Stimulated activated CD8-positive, alpha-beta memory T cell treated with anti-CD3 and anti-CD28 coated beads, Interleukin-4, amount 100 ng/mL, for 1 hour (primary cell): ENCODE measurements at places on chromosomes 4 and X.

- DNase-seq = peak; percentile 69
Measured at GRCh38 chr4:1201851-1202525, 29.6 kb upstream of the SPON2 start.

DNA sequence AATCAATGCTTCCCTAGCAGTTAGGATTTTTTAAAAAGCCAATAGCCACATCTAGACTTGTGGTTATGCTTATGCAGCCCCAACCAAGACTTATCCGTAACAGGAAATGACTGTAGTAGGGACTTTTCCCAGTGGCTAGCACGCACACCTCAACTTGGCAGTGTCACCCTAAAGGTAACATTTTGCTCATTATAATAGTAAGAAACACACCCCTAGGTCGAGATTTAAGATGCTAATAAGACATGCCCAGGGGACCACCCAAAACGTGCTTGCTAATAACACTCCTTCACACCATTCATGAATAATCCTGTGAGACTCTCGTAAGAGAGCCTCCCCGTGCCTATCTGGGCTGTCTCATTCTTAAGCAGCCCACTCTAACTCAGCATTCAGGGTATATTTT is 195.3 kb downstream of the CHIC1 start:
- DNase-seq = no peak

GRCh38 chr4:87006426-87006675 is 71.5 kb downstream of the AFF1 start:
- no peak for DNase-seq

GRCh38 chrX:111447298-111447697 is 35.3 kb upstream of the DCX start:
- no peak for DNase-seq

- DNase-seq = no peak
Measured at GRCh38 chr4:2943364-2944090, 19.7 kb downstream of the NOP14 start.

- no peak for DNase-seq
Measured at GRCh38 chr4:189530848-189531247, 409.8 kb upstream of the FRG1 start.

- DNase-seq = no peak
Measured at GRCh38 chr4:138259824-138260223, 17.7 kb upstream of the SLC7A11 start.

GRCh38 chr4:1496116-1496642 is 89.9 kb upstream of the NKX1-1 start:
- no peak for DNase-seq

- no peak for DNase-seq
Measured at GRCh38 chr4:112357453-112357852, 60.3 kb downstream of the ALPK1 start.

- DNase-seq = no peak
Measured at GRCh38 chrX:48498374-48498809, 10.4 kb upstream of the PORCN start.

DNA sequence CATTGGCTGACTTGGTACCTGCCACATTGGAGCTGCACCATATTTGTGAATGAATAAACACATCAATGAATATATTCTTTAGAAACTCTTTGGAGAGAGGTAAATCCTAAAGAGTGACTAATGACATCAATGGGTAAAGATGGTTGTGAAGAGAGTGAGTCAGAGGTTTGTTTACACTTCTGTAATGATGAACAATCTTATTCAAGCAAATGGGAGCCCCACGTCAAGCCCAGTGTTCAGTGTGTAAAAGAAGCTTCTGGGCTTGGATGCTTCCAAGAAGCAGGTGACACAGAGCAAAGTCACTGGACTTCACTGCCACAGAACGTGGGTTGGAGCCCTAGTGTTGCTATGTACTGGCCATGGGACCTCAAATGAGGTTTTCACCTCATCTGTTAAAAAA is 319.0 kb downstream of the STK32B start:
- DNase-seq = no peak

- no peak for DNase-seq
Measured at GRCh38 chrX:38282049-38282448, 45.3 kb downstream of the RPGR start.

DNA sequence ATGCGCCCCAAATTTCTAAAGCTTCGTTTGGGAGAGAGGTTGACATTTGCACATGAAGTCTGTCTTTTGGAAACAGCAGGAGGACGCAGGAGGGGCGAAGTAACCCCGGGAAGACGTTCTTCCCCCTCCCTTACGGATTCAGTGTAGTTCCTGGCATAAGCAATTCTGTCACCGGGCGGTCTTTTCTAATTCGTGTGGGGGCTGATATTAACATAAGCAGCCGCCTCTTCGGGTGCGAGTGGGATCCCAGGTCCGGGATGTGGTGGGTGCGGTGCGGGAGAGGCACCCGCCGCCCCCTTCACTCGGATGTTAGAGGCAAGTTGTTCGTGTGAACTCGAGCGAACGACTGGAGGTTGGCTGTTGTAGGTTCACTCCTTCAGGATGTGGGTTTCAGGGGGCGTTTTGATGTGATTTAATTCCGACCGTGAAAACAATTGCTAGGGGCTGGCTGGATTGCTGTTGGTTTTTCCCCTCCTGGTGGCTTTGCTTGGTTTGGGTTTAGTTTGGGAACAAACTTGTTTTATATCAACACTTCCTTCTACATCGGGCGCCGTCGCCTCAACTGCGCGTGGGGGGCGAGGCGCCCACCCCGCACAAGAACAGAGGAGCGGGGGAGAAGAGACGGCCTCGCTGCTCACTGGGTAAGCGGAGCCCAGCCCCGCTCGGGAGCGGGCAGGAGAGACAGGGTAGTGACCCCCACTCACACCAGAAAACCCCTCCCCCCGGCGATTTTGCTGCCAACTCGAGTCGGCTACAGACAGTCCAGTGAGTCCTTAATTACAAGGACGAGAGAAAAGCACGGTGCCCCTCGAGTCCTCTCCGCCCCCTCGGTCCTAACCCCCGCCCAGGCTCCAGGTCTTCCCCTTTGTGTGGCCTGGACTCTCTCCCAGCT is 2.9 kb upstream of the LEF1 start:
- no peak for DNase-seq

DNA sequence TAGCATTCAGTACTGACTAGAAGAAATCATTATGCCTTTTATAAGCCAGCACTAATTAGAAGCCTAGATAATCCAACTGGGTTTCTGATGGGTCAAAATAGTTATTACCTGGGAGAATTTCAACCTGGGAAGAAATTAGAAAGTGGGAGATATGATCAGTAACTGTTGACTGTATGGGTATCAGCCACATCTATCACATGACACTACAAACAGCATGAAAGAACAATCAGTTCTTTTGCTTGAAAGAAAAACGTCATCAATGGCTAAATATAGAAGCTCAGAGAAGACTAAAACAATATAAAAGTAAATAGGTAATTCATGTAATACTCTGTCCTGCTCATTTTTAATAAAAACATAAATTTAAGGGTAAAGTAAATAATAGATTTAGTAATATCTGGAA is 145.1 kb downstream of the CAMK2D start:
- no peak for DNase-seq

DNA sequence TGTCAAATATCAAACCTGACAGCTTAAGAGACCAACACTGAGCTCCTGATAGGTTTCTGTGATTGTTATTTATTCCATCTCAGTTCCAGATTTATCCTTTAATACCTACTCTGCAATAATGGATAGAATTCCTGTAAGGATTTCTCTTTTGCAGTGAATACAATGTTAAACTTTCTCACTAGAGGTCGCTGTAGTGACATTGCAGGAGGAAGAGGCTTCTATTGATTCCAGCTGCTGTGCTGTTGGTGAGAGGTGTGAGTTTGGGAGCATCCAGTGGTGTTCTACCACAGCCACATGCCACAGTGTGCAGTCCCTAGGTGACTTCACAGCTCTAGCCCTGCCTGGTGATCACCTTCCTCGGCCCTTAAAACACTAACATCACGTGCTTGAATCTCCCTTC is 34.6 kb upstream of the DCAF8L2 start:
- DNase-seq = no peak

DNA sequence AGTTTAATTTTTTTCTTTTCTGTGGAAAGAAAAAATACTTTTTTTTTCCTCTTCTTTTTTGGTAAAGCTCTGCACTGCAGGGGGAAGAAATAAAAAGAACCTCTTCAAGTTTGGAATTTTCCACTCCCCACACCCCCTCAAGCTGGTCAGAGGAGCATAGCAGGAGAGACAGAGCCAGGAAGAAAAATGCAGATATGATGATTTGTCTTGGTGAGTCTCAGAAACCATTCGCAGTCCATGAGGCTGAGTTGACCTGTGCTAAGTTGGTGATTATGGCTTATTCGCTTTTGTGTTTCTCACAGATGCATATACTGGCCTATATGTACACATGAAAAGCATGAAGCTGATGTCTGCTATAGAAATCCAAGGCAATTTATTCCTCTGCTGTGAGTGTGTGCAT is 205.9 kb downstream of the LDB2 start:
- DNase-seq = no peak

GRCh38 chrX:136209751-136210150 is 41.4 kb downstream of the MAP7D3 start:
- no peak for DNase-seq

DNA sequence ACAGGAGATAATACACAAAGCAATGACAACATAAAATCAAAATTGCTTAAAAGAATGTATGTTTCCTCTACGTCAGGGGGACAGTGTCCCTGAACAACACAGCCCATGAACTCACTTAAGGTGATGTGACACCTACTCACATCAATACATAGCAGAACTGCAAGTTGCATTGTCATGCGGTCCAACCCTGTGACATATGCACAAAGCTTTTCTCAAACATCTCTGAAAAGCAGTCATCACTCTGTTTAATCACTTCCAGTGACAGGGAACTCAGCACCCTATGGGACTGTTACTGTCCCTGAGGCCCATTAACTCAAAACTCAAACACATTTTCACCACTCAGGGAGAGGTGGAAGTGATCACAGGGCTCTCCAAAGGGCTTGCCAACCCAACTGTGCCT is 2.4 kb downstream of the STX18 start:
- no peak for DNase-seq

GRCh38 chr4:158259955-158260575 is 49.8 kb downstream of the TMEM144 start:
- DNase-seq = no peak

DNA sequence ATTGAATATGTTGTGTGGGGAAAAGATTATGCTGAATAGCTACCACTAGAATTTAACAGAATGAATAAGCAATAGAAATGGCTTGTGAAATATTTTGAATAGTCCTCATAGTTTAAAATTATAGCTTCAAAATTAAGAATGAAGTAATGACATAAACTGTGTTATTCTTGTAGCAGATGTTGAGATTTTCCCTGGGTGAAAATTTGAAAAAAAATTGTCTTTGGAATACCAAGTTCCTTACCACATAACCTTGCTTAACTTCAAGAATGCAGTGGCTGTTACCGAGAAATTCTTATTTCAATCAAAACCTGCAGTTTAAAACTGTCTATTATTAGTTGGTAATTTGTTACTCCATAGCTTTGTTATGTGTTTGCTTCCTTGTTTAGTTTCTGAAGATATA is 1268.6 kb downstream of the RAPGEF2 start:
- DNase-seq = no peak

DNA sequence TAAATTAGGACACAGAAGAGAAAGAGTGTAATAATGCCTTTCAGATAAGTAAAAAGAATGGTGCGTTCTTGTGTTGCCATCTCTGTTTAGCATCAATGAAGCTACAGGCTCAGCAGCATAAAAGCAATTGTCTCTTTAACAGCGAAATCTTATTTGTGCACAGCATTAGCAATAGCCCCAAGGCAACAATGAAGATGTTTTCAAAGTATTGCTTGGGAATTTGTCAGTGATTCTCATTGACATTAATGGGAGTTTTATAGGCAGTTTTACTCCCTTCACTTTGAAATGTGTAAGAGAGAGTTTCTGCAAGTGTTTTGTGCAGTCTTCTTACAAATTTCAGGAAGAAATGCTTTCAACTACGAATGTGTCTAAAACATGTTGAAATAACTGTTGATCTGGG is 633.0 kb downstream of the TLL1 start:
- no peak for DNase-seq

DNA sequence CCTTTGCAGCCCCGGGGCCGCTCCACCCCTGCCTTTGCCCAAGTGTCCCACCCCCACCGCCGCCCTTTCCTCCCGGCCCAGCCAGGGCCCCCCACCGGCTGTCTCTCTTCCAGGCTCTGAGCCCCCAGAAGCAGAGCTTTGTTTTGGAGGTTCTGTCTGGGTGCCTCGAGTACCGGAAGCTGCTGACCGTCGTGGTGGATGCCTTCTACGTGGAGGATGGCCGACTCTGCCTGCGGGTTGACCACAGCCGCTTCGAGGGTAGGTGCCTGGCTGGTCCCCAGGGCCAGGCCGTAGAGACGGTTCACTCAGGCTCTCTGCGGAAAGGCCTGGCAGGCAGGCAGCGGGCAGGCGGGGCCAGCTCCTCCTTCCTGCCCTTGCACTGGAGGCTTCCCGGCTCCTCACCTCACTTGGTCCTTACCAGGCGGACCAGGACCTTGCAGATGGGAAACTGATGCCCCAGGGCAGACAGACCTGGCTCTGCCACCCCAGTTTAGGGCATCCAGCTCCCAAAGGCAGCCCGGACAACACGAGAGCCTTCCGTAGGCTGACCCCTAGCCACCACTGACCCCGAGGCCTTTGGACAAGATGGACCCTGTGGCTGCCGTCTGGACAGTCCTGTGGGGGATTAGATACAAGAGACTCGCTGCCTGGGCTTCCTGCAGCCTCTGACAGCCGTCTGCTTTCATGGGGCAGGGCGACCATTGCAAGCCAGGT is 18.2 kb downstream of the CFAP99 start:
- no peak for DNase-seq

- DNase-seq = no peak
Measured at GRCh38 chr4:48755281-48755680, 24.8 kb downstream of the FRYL start.
